T1000 (cell line): ENCODE measurements at places on chromosomes 5 and 9.
A peak's percentile ranks its signal among the peaks of the same experiment; 100 is the strongest.

DNA sequence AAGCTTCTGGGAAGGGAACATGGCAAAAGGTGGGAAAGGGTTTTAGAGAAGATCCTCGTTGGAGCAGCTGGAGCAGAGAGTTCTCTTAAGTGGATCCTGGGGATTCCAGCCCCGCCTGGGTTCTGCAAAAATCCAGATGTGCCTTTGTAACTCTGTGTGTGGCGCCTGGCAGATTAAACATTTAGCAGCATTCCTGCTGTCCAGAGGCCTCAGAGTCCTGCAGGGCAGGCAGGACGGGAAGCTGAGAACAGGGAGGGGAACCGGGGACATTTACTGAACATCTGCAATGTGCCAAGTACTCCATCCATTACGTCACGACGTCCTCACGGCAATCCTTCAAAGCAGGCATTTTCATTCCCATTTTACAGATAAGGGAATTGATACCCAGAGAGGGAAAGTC lies 6.0 kb downstream of the EIF4E1B start:
- no peak for DNase-seq

DNA sequence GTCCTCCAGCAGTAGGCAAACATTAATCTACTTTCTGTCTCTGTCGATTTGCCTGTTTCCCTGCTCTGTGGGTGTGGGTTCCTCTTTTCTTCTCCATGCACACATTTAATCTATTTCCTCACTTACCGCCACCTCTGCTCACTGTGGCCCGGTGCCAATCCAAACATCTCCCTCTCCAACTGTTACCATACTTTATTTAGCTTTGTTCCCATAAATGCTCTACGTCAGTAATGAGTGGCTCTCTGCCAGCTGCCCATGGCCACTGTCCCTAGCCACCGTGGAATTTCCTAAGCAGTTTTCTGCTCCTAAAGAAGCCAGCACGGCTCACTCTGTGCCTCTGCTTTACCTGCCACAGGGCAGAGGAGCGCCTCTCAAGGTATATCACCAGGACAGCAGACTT lies 19.5 kb upstream of the GOLPH3 start:
- peak; percentile 77 for DNase-seq

GRCh38 chr9:38443597-38443996 lies 19.3 kb upstream of the IGFBPL1 start:
- no peak for DNase-seq

DNA sequence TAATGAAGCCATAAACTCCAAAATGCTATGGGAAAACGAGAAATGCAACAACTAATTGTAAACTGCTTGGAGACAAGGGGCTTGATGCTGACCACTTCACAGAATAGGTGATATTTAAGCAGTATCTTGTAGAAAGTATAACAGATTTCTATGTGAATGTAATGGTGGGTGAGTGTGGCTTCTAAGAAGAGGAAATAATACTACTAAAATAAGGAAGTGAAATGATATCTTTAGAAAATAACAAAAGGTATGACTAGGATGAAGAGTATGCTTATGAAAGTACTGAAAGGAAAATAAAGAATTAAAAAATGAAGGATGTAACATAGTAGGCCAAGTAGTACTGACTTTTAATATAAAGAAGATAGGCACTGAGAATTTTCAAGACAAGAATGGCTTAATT lies 94.2 kb downstream of the AGTPBP1 start:
- DNase-seq = no peak

DNA sequence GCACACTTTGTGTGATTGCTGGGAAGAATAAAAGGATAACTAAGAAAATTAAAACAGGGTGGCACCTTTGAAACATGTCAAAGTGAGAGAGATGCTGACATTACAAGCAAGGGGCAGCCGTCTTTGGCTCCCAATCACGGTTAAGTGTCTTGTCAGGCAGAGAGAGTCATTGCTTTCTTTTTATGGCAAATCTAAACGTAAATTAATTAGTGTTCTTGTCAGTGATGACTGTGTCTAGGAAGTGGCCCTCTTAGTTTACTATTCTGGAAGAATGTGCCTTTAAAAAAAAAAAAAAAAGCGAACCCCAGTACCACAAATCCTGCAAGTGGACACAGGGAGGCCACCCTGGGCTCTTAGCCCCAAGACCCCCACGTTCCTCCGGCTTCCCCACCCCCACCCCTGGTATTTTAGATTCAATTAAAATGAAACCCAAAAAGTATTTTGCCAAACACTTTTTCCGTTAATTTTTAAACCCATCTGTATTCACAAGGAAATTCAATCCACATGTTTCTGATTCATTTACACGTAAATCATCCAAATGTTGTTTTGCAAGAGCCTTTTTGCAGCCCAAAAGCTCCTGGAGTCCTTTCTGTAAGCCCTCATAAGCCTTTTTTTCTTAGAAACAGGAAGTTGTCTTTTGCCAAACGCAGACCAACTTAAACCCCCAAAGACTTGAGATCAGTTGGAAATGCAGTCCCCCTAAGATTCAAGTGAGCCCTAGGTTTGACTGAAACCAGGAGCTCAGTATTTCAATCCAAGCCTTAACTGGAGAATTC lies 399.3 kb downstream of the EBF1 start:
- no peak for DNase-seq

- no peak for DNase-seq
Measured at GRCh38 chr5:154542581-154542980, 64.6 kb upstream of the HAND1 start.
